ENCODE measurements at places on chromosomes 1 and 21. TPM values are rescaled to one million over a fixed set of nuclear protein-coding genes. Genes with fewer than 3 reads are reported as not detected.

CELA2A gene
- 0.91 TPM for total RNA-seq

PRKCZ gene
- 22.1 TPM for total RNA-seq

SPRR2G gene
- not detected for total RNA-seq

C1orf226 gene
- total RNA-seq = 50.4 TPM

PGLYRP3 gene
- not detected for total RNA-seq

MEF2D gene
- total RNA-seq = 17.5 TPM

MAP3K21 gene
- 4.7 TPM for total RNA-seq

CCDC27 gene
- total RNA-seq = not detected

RRAGC gene
- total RNA-seq = 6.9 TPM

NCMAP gene
- 1.0 TPM for total RNA-seq

KCNK2 gene
- total RNA-seq = 0.08 TPM

RBM11 gene
- not detected for total RNA-seq

FCRL2 gene
- total RNA-seq = not detected

LRRC71 gene
- not detected for total RNA-seq

PTAFR gene
- total RNA-seq = 0.70 TPM

NUP133 gene
- 12.1 TPM for total RNA-seq

TAS1R1 gene
- 0.05 TPM for total RNA-seq

C8A gene
- 302 TPM for total RNA-seq

C1QA gene
- total RNA-seq = 65.3 TPM

FTCD gene
- 668 TPM for total RNA-seq

KLHL21 gene
- 20.0 TPM for total RNA-seq

NMNAT1 gene
- 7.6 TPM for total RNA-seq

CYP4A11 gene
- total RNA-seq = 501 TPM

CAPN9 gene
- total RNA-seq = not detected

OR2L3 gene
- total RNA-seq = not detected

COL16A1 gene
- total RNA-seq = 1.9 TPM

IGSF21 gene
- total RNA-seq = 0.81 TPM

TAL1 gene
- total RNA-seq = 1.9 TPM

RALGPS2 gene
- 24.6 TPM for total RNA-seq

NEXN gene
- 0.68 TPM for total RNA-seq

VTCN1 gene
- total RNA-seq = 0.38 TPM

TRIM17 gene
- total RNA-seq = not detected

CRYZ gene
- total RNA-seq = 154 TPM

WNT3A gene
- not detected for total RNA-seq

GFI1 gene
- total RNA-seq = 0.38 TPM

TNFRSF14 gene
- 48.7 TPM for total RNA-seq

All from left lobe of liver (tissue), 2 donors.